ENCODE measurements at places on chromosomes 3 and 15. TPM values are rescaled to one million over a fixed set of nuclear protein-coding genes. Genes with fewer than 3 reads are reported as not detected.
A peak's percentile ranks its signal among the peaks of the same experiment; 100 is the strongest.

GRCh38 chr3:162704238-162704637, 1207.6 kb downstream of the OTOL1 start:
- DNase-seq = no peak

- no peak for DNase-seq
Observed at GRCh38 chr3:6079011-6079410, 781.9 kb upstream of the GRM7 start.

DNA sequence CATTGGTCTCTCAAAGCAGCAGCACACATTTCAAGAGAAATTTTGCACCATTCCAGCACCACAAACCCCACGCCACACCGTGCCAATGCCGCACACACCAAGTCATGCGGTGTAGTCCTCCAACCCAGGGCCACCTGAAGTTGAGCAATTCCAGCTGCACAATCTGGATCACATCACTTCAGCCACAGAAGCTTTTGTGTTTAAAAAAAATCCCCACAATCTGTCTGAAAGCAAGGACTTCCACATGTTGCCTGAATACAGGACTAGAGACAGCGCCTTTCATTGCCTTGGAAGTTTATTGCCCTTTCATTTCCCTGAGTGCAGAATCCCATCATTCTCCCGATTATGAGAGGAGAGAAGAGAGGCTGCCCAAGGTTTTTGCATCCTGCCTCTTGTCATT, 175.6 kb upstream of the BCL6 start:
- DNase-seq = no peak

GRCh38 chr3:107993771-107994170, 97.1 kb downstream of the CD47 start:
- no peak for DNase-seq

DNA sequence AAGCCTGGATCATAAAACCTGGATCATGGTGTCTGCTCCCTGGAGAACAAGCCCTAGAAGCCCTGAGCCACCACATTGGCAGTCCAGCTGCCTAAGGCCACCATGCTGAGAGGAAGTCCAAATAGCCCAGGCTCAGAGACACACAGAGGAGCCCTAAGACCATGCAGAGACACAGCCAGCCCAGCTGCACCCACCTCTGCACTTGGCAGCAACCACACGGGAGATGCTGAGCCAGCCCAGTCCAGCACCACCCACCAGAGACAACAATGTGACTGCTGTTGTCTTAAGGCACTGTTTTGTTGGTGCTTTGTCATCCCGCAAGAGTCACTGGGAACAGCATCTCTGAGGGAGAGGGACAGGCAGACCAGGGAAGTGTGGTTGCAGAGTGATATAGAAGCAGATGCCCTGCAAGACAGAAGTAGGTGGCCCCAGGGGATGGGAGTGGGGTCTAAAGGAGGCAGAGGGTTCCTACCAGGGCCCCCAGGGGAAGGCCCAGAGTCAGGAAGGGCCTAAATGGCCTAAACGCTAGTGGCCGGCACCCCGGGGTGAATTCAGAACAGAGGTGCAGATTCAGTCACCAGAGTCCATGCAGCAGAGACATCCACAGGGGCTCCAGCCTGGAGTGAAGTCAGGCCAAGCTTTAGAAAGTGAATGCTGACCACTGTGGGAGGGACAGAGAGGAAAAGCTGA, 105.4 kb upstream of the PRR20G start:
- peak; percentile 38 for DNase-seq

DNA sequence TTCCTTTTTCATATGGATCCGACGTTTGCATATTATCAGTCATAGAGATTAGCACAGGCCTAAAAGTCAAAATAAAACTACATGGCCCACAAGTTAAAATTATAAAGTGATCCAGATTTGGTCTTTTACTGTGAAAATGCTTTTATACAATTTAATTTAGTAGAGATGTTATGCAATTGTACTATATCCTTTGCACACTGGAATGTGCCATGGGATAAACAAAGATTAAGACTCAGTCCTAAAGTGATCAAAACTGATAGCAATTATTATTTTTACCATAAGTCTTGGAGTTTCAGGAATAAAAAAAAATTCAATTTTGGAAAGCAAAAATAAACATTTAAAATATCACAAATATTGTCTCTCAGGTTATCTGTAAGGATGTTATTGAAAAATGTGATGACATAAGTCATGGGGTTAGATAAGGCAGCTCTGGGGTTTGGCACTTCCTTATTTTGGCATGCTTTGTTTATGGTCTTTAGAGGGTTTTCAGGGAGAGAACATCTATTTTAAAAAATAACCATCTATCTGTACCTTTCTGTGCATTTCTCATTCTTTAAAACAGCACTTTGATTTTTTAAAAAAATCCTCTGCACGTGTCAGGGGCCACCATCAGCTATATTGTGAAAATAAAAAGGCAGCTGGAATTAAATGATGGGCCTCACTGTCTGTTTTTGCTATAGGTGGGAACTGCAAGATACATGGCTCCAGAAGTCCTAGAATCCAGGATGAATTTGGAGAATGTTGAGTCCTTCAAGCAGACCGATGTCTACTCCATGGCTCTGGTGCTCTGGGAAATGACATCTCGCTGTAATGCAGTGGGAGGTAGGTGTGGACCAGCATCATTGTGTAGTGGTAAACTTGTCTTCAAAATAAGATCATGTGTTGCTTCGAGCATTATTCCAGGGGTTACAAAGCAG, 67.3 kb downstream of the TGFBR2 start:
- DNase-seq = no peak

DNA sequence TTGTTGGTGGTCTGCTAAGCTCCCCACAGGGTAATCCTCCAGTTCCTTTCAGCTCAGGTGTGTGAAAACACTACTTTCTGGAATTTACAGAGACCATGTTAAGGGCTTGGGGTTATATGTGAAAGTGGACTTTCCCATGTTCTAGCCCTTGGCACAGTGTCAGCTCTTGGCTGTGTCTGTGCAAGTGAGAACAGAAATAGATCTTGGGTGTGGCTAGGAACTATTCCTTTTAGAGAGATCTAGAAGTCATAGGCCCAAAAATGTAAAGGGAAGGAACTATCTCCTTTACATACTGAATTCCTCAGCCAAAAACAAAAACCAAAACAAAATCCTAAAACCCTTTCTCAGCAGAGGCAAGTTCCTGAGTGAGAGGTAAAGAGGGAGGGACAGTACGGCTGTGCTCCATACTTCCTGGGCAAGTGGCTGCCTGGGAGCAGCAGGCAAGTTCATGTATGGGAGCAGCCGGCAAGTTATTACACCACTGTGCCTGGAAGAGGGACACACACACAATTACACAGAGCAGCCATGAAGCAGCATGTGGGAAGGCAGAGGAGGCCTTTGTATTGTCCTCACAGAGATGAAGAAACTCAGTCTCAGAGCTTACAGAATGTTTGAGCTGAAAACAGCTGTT, 19.9 kb upstream of the C3orf62 start:
- no peak for DNase-seq

GRCh38 chr3:141525814-141526213, 39.0 kb downstream of the RASA2 start:
- no peak for DNase-seq

GRCh38 chr3:172107403-172107802, 68.0 kb downstream of the FNDC3B start:
- no peak for DNase-seq

DNA sequence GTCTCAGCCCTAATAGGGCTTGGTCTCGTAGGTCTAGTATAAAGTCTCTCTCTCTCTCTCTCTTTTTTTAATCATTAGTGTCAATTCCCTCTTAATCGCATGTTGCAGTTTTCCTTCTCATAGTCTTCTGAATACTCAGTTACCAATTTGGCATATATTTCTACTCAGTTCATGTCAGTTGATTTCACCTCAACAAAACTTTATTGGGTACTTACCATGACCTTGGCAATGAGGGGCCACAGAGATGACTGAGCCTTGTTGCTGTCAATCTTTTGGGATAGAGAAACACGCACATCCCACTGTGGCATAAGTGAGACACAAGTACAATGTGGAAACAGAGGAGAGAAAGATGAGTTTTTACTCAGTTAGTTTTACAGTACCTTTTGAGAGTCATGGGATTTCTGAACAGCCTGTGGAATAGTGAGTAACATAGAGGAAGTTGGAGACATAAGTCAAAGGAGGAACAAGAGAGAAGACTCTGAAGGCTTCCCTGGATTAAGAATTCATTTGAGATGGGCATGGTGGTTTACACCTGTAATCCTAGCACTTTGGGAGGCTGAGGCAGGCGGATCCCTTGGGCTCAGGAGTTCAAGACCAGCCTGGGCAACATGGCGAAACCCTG, 150.2 kb upstream of the CBLB start:
- DNase-seq = no peak

- no peak for DNase-seq
Observed at GRCh38 chr15:85624291-85624801, 170.4 kb downstream of the KLHL25 start.

GRCh38 chr15:39403640-39404117, 177.2 kb upstream of the THBS1 start:
- no peak for DNase-seq

DNA sequence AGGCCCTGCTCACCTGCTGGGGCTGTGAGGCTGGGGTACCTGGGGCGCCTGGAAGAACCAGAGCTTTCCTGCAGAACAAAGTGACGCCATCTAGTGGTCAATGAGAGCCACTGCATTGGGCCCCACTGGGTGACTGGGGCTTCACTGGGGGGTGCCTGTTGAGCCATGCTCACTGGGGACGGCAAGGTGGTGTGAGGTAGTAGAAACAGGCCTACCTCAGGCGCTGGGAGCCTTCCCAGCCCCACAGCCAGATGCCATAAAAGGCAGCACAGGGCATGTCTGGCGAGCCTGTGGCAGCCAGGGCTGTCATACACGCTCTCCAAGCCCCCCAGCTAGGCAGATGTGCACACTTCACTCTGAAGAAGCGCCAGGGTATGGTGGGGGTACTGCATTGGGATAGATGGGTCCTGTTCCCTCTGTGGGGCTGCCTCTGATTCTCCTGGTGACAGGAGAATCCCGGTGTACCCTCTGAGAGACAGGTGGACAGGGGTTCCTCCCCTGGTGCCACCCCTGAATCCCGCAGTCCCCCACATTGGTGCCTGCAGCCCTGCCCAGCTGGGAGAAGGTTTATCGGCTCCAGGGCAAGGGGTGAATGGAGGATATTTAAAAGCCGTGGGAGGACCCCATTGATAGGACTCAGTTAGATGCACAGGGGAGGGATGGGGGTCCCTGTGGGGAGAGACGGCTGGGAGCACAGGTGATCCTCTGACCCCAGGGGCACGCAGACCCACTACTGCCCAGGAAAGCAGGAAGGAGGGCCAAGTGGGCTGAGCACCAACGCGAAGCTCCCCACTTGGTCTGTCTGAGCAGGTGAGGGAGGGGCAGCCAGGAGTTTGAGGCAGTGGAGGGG, 178.8 kb downstream of the NSMCE3 start:
- DNase-seq = peak; percentile 87

DNA sequence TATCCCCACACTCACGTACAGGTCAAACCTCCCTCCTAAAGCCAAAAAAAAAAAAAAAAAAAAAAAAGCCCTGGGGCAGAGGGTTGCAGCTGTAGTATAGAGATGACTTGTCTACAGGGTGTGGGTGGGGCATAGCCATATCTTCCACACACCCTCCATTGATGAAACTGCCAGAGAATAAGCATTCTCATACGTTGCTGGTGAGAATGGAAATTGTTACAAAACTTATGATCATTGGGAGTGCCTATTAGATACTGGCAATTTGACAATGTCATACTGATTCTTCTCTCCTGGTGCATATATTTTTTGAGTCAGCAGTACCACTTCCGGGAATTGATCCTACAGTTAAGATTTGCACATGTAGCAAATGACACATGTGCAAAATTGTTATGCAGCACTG, 11.0 kb upstream of the CTNNB1 start:
- no peak for DNase-seq

- DNase-seq = peak; percentile 72
Observed at GRCh38 chr3:52534281-52535183, 875 bp upstream of the NT5DC2 start.

GRCh38 chr15:38685686-38686339, 121.2 kb upstream of the RASGRP1 start:
- no peak for DNase-seq

GRCh38 chr3:14487086-14487485, 53.1 kb downstream of the GRIP2 start:
- no peak for DNase-seq

DNA sequence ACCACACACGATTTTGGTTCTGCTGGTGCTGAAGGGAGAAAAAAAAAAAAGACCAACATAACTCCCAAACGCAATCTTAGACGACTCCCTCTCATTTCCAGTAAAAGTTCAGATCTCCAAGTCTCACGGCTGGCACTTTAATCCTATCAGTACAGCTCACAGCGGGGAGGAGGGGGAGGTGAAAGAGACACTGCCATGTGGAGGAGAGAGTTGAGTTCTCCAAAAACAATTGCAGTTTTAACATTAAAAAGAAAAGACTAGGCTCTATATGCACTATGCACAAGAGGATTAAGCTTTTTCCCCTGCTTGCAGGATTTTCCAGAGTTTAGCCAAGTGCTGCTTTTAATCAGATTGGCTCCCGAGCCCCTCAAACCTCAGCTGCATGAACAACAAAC, 16.8 kb downstream of the BMF start:
- peak; percentile 78 for DNase-seq

DNA sequence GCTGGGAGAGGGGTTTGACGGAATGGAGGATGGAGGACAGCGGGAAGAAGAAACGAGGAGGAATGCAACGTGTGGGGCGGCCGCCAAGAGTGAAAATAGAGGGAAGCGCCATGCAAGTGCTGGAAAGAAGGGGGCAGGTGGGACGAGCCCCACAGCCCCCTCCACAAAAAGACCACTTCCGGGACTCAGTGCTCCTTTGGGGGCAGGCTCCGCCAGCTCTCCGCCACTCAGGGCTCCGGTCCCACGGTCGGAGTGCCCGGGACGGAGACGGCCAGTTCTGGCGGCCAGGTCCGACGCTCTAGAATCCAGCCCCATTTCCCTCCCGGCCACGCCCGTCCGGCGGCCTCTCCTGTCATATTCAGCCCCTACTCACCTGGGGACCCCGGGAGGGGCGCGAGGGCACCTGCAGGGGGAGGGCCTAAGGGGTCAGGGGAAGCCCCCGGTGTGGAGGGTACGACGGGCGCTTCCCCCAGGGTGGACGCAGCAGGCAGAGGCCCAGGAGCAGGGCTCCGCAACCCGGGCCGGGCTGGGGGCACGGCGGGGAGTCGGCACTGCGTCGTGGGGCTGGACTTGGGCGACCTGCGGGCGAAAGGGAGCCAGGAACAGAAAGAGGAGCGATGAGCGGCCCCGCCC, 25.5 kb upstream of the CSPG4 start:
- no peak for DNase-seq

DNA sequence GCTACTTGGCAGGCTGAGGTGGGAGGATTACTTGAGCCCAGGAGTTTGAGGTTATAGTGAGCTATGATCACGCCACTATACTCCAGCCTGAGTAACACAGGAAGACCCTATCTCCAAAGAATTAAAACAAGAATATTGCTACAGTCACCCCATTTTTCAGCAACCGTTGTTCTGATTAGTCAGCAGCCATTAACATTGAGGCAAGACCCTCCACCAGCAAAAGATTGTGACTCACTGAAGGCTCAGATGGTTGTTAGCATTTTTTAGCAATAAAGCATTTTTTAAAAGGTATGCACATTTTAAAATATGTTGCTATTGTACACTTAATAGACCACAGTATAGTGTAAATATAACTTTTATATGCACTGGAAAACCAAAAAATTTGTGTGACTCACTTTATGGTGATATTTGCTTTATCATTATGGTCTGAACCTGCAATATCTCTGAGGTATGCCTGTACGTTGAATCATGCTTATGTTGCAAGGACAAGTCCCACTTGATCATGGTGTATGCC, 492.6 kb downstream of the SQOR start:
- no peak for DNase-seq

- DNase-seq = no peak
Observed at GRCh38 chr3:174442302-174442682, 416.8 kb upstream of the NAALADL2 start.

The CTDSPL2 gene
- total RNA-seq = 94.6 TPM

The LTK gene
- total RNA-seq = 0.59 TPM

The TMCO5A gene
- total RNA-seq = not detected

The PCSK6 gene
- 5.7 TPM for total RNA-seq

The PPM1M gene
- 6.8 TPM for total RNA-seq

The HHATL gene
- not detected for total RNA-seq

The CCDC33 gene
- 4.7 TPM for total RNA-seq
